ENCODE measurements at places on chromosomes 2 and 18.
A peak's percentile ranks its signal among the peaks of the same experiment; 100 is the strongest.

GRCh38 chr2:3469486-3469885 is 49.8 kb downstream of the ADI1 start:
- peak; percentile 37 for DNase-seq

DNA sequence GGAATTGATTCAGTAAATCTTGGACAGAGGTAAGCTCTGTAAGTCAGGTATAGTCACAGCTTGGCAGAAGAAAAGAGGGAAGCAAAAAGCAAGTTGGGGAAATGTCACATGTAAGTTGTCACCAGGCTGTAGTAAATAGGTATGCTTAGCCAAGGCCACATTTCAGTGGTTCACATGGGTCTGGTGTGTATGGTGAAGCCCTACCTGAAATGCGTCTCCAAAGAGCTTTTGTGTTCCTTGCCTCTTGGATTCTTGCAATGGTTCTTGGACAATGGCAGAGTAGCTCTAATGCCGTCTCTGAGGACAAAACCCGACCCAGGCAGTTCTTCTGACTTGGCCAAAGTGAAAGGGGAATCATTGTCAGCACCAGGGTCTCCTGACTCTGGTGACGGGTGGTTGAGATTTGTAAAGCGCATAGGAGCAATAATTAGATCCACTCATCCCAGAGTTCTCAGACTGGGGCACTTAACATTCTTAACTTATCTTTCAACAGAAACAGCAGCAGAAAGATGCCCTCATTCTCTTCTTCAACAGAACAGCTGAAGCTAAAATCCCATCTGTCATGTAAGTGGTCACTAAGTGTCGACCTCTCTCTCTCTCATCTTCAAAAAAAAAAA is 34.4 kb upstream of the RPL37A start:
- no peak for DNase-seq

DNA sequence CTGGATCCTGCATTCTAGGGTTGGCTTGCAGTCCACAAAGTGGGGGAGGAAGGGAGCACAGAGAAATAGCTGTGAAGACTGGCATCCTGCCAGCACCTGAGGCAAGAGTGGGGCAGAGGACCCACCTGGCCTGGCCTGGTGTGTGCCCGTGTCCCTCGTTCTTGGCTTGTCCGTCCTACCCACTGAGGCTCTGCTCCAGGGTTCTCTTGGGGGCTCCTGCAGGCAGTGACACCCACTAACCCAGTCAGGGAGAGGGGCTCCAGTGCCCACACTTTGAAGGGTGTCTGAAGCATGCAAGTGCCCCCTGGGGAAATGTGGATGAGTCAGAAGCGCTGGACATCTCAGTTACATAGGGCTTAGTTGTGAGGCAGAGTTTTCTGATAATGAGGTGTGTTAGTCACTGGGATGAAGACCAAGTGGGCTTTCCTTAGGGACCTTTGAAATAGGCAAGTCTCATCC is 79.4 kb downstream of the SLC4A3 start:
- DNase-seq: no peak

GRCh38 chr2:171432969-171433762 is 624 bp downstream of the METTL8 start:
- no peak for DNase-seq

- DNase-seq: no peak
Observed at GRCh38 chr2:228535396-228535795, 353.9 kb upstream of the SPHKAP start.

DNA sequence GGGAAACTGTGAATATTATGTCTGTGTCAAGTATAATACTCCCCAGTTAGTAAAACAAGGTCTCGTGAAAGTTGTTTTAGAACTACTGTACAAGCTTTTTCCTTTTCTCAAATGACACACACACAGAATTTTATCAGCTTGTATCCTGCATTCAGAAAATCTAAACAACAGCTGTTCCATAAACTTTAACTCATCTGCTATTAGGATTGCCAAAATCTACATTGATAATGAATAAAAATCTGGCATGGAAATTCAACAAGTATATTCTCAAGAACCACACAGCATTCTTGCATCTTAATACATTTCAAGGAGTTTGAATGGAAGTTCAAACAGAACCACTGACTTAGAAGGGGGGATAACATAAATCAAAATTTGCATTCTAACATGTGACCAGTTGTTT is 151.2 kb downstream of the SLC39A10 start:
- no peak for DNase-seq

- DNase-seq: no peak
Observed at GRCh38 chr2:79393107-79393685, 119.7 kb upstream of the CTNNA2 start.

GRCh38 chr2:178993788-178994187 is 56.1 kb downstream of the CCDC141 start:
- no peak for DNase-seq

DNA sequence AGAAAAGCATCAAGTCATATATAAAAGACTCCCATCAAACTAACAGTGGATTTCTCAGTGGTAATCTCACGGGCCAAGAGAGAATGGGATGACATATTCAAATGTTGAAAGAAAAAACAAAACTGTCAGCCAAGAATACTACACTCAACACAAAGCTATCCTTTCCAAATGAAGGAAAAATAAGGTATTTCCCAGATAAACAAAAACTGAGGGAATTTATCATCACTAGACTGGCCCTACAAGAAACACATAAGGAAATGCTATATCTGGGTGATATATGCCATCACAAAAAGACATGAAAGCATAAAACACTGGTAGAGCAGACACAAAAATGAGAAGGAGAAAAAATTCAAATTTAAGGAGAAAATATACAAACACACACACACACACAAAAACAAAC is 118.6 kb downstream of the ACVR1 start:
- DNase-seq: no peak

DNA sequence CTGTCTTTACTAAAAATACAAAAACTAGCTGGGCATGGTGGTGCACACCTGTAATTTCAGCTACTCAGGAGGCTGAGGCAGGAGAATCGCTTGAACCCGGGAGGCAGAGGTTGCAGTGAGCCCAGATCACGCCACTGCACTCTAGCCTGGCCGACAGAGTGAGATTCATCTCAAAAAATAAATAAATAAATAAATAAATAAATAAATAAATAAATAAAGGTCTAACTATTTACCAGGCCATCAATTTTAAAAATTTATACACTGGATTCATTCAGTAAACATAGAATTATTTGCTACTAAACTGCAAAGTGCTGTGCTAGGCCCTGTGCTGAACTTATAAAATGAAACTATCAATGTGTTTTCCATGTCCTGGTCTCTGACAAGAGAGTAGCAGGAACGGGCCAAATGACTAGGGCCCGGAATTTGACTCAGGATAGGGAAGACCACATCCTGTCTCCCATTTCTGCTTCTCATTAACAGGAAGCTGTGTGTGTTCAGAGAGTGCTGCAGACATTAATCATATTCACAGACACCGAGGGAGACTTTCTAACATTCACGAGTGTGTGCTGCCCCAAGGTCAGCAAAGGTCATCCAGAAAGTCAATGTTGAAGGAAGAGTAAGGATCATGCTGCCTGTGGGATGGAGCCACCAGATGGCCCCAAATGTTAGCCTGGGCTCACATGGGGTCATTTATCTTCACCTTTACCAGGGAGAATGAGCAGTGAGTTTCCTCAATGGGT is 95.8 kb downstream of the SPP2 start:
- no peak for DNase-seq

DNA sequence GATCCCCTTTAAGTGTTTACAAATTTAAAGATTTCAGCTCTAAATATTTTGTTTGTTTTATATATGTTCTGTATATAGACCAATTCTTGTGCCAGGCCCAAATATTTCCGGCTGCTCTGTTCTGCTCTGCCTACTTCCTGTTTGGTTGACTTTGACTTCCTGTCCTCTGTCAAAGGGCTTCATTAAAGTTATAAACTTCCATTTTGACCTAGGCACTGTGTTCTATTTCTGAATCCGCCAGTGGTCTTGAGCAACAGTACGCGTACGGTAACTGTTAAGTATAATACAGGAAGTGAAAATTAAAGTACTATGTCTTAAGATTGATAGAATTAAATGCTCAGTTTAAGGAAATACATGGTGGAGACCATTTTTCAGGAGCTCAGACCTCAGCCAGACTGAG is 13.5 kb upstream of the REL start:
- no peak for DNase-seq

- DNase-seq: no peak
Observed at GRCh38 chr18:74375999-74376398, 60.4 kb downstream of the C18orf63 start.

DNA sequence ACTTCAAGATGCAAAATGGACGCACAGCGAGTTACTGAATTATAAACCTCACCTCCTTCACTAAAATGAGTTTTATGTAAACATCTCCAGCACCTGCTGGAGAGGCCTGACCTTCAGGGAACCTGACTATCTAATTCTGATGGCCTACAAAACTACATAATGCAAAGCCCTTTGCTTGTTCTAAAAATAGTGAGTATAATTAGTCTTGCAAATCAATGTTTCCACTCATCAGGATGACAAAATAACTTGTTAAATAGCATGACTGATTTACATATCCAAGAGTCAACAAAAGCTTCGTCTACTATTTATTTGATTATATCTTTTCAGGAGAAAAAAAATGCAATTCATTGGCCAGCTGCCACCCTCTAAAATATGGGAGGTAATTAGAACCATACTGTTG is 326.3 kb upstream of the MC4R start:
- no peak for DNase-seq

DNA sequence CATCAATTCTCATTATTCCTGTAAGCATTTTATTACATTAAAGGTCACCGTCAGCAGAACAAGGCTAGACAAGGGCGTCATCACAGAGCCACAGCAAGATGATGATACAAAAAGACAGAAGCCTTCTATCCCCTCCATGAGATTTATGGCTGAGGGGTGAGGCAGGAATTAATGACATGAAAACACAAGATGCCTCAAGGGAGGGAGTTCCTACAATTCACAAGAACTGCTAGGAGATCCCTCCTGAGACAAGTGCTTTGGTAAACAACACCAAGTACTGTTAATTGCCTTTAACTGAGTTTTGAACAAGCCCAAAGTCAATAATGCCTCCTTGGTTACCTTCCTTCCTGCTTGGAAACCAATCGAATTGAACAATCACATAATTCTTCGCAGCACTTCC is 14.1 kb downstream of the ADD2 start:
- no peak for DNase-seq

DNA sequence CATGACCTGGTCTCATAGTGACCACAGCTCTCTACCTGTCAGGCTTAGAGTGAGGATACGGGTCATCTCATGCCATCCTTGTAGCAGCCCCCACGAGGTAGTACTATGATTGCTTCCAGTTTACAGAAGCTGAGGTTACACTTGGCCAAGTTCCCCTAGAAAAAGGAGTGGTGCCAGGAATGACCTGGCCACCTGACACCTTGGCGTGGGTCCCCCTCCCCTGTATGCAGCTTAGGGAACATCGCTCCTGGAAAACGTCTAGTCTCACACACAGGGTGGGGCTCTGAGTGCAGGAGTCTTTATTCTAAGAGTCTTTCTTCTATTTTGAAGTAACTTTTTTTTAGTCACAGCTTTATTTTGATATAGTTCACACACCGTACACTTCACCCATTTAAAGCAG is 14.8 kb downstream of the NPPC start:
- DNase-seq: no peak

GRCh38 chr18:73986711-73987110 is 160.9 kb downstream of the FBXO15 start:
- DNase-seq: no peak

DNA sequence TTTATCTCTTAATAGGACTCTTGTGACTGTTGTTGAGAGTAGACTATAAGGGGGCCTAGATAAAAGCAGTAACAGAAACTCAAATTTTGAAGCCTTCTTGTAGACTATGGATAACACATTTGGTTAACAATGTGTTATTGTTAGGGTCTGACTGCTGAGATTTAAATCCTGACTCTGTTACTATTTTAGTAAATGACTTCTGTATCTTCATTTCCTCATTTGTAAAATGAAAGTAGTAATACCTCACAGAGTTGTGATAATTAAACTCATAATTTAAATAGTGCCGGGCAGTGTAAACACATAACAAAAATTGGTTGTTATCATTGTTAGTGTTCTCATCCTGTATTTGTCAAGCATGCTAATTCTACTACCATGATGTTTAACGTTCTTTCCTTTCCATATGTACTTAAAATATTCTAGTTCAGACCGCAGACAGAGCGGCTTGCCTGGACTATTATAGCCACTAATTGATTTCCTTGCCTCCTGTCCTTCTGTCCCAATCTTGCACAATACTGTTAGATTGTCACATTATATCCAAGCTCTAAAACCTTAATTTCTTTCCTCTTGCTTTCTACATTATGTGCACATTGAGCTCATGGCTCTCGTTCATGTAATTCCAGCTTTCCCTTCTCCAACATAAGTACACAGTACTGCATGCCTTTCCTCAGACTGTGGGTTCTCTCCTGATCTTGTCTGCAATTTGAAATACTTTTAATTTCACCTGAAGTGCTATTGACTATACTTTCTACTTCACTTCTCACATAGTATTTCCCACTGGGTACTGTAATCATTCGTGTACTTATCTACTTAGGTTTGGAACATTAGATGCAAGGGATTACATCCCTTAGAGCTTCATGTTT is 48.4 kb downstream of the RBBP8 start:
- DNase-seq: no peak

- DNase-seq: no peak
Observed at GRCh38 chr2:30709516-30709915, 97.7 kb downstream of the CAPN13 start.

- no peak for DNase-seq
Observed at GRCh38 chr18:63819786-63820185, 44.6 kb downstream of the SERPINB7 start.

- DNase-seq: no peak
Observed at GRCh38 chr2:38097988-38098385, 22.0 kb upstream of the CYP1B1 start.

- no peak for DNase-seq
Observed at GRCh38 chr2:20273042-20273441, 48.1 kb upstream of the SDC1 start.

GRCh38 chr2:46471019-46471583 is 8.3 kb upstream of the TMEM247 start:
- no peak for DNase-seq

DNA sequence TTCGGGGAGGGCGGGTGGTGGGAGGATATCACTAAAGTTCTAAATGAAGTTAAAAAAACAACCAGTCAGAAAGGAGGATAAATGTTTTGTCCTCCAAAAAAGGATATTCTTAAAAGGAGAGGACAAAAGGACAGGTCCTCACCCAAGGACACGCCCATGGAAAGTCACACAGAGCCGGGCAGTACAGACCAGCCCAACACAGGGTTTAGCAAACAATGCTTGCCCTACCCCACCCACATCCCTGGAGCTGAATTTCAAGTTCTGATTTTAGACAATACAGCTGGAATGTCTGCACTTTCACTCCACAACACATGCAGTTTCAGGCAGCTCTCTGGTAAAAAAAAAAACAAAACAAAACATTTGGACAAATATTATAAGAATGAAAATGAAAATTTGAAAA is 67.9 kb downstream of the SLC9A4 start:
- no peak for DNase-seq

Measured in aorta (tissue), 5 donors.